Upper lobe of right lung (tissue), 1 donor: ENCODE measurements at places on chromosomes 16 and 17. TPM values are rescaled to one million over a fixed set of nuclear protein-coding genes. Genes with fewer than 3 reads are reported as not detected.
A peak's percentile ranks its signal among the peaks of the same experiment; 100 is the strongest.

DNA sequence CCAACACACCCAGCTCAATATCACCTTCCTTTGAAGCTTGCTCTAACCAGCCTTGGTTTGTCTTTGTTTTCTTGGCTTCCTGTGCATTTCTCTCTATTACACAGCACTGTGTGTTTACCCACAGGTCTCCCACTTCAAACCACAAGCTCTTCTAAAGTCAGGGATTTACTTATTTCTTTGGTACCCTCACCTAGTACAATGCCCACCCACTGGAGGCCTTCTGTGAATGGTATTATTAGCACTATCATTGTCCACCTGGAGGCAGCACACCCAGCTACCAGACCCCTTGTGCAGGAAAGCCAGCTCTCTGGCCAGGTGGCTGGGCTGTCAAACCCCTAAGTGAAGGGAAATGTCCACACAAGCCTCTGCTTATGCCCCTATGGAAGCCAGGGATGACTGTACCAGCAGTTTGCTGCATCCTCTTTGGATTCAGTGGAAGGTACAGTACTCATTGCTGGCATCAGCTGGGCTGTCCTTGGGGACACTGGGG, 9.4 kb upstream of the TOP2A start:
- no peak overlapping the region for H3K27ac ChIP-seq
- peak; percentile 25 for DNase-seq
- no peaks in the 10 kb centered on the region for H3K27me3 ChIP-seq
- H3K36me3 ChIP-seq, result no peaks in the 10 kb centered on the region
- no peak overlapping the region for H3K4me3 ChIP-seq
- H3K4me1 ChIP-seq, result no peaks in the 10 kb centered on the region

GRCh38 chr17:19646788-19647696, 1.5 kb upstream of the ALDH3A2 start:
- peak overlapping the region; percentile 74 for H3K4me3 ChIP-seq
- H3K4me1 ChIP-seq, result peaks cover 23% of the 10 kb centered on the region
- no peaks in the 10 kb centered on the region for H3K36me3 ChIP-seq
- peak overlapping the region; percentile 93 for H3K27ac ChIP-seq
- no peaks in the 10 kb centered on the region for H3K27me3 ChIP-seq

DNA sequence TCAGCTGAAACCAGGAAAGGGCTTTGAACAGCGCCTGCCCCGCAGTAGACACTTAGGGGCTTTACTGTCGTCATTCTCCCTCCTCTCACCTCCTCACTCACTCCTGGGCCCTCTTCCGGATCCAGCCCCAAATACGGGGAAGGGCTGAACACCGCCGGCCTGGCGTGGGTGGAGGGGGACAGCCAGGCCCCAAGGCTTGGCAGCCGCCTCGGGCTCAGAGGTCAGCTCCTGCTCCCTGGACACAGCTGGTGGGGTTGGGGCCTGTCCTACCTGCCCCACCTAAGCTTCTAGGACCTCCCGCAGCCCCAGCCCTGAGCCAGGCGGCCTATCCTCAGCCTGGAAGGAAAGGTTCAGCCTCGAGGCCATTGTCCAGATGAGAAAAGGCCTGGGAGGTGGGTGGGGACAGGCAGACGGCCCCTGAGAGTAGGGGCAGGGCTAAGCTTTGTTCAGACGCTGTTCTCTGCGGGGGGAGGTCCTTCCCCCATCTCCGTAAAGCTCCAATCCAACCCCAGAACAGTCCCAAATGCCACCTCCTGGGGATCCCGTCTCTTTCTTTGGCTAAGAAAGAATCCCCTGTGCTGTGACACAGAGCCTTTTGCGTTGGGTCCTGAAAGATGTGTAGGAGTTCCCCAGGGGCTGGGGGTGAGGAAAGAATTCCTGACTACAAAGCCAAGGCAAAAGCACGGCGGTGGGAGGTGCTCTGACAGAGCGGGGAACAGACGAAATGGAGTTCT, 881 bp upstream of the LLGL1 start:
- peak overlapping the region; percentile 39 for H3K4me3 ChIP-seq
- peak overlapping the region; percentile 30 for H3K27ac ChIP-seq
- peaks cover 12% of the 10 kb centered on the region for H3K4me1 ChIP-seq
- DNase-seq, result no peak

The TBKBP1 gene
- 14.7 TPM for total RNA-seq

DNA sequence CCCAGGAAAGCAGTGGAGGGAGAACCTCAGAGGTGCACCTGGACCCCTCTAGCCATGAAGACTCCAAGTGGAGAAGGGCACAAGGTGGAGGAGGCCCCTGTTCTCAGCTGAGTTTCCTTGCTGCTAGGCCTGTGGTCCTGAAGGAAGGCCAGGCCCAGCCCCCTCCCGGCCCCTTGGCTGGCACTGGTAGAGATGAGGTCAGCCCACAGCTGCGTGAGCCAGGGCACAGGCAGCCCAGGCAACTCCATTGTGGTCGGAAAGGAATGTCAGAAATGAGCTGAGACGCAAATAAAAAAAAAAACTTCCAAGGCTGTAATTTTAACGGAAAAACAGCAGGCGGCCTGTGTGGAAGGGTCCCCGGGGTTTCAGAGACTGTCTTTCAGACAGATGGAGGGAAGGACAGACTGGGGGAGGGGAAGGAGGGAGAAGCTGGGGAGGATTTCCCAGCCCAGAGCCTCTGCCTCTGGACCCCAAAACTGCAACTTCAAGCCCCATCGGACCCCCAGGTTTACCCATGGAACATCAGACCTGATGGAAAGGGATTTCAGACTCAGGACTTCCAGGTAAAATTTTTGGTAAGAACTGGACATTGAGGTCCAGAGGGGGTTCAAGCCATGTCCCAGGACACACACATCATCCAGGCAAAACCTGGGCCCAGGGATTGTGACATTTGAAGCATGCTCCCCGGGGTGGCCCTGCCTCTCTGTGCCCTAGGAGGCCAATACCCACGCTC, 25.6 kb upstream of the MRPS23 start:
- H3K36me3 ChIP-seq, result peaks cover 33% of the 10 kb centered on the region
- H3K4me3 ChIP-seq, result no peak overlapping the region
- H3K4me1 ChIP-seq, result peaks cover 39% of the 10 kb centered on the region
- H3K27me3 ChIP-seq, result no peaks in the 10 kb centered on the region

GRCh38 chr17:65027305-65027704, 29.2 kb downstream of the GNA13 start:
- peaks cover 39% of the 10 kb centered on the region for H3K4me1 ChIP-seq
- H3K4me3 ChIP-seq, result no peak overlapping the region
- H3K36me3 ChIP-seq, result no peaks in the 10 kb centered on the region
- no peaks in the 10 kb centered on the region for H3K27me3 ChIP-seq

DNA sequence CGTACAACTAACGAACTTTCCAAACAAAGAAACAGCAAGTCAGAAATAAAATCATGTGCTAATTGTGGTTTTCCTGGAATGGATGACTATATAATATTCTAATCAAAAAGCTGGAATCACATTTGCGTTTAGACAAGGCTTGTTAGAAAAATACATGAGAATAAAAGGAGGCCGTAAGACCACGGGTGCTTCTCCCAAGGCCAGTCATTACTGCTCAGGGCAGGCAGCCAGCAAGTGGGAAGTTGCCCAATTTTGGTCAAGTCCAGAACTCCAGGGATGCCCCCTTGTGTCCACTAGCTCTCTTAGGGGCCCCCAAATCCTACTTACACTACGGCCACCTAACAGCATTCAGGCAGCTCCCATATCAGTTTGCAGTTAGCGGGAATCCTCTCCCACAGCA, 25.9 kb upstream of the LYRM9 start:
- DNase-seq, result no peak
- no peaks in the 10 kb centered on the region for H3K27me3 ChIP-seq
- H3K27ac ChIP-seq, result no peak overlapping the region
- no peaks in the 10 kb centered on the region for H3K36me3 ChIP-seq
- H3K4me1 ChIP-seq, result no peaks in the 10 kb centered on the region

DNA sequence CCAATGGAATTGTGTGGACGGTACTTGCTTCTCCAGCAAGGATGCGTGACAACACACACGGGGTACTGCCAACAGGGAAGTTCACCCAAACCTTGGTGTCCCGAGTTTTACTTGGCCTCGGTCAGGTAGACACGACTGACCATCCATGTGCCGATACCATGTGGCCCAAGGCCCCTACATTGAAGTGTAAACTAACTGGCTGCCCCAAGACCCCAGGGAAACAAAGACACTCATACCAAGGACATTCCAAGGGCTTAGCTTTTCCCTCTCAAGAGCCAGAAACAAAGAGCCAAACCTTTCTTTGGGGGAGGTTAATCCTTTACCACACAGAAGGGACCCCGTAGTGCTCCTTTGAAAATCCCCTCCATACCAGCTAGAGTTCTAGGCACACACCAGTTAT, 215.9 kb upstream of the TNRC6C start:
- H3K4me3 ChIP-seq, result no peak overlapping the region
- no peak overlapping the region for H3K27ac ChIP-seq
- H3K36me3 ChIP-seq, result no peaks in the 10 kb centered on the region
- H3K4me1 ChIP-seq, result peaks cover 8% of the 10 kb centered on the region
- no peaks in the 10 kb centered on the region for H3K27me3 ChIP-seq

DNA sequence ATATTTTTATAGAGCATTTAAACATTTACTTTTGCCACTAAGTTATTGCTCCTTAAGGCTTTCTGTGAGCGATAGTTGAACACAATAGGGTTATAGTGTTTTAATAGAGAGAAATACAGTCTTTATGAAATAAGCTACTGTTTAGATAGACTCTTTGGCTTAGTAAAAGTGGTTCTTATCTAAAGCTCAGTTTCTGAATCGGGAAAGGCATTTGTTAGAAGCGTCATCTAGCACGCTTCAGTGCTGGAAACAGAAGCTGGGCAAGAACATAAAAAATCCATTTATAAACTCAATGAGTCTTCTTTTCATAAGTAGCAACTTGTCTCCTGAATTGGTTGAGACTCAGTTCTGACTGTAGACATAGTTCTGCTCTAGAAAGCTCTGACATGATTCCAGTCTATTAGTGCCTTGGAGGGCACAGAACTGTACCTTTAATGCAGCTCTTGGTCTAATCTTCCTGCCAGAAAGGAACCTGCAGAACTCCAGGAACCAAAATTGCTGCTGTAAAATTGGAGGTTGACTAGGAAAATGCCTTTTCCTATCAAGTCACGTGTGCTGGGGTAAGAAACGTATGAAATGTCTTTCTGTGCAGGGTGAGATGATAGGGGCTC, 55.4 kb upstream of the DNAJA2 start:
- H3K27ac ChIP-seq, result no peak overlapping the region
- DNase-seq, result no peak
- no peak overlapping the region for H3K4me3 ChIP-seq
- no peaks in the 10 kb centered on the region for H3K27me3 ChIP-seq
- H3K4me1 ChIP-seq, result no peaks in the 10 kb centered on the region

The HLF gene
- 31.8 TPM for total RNA-seq

The ABCC11 gene
- total RNA-seq, result not detected

The TNP2 gene
- total RNA-seq, result not detected

DNA sequence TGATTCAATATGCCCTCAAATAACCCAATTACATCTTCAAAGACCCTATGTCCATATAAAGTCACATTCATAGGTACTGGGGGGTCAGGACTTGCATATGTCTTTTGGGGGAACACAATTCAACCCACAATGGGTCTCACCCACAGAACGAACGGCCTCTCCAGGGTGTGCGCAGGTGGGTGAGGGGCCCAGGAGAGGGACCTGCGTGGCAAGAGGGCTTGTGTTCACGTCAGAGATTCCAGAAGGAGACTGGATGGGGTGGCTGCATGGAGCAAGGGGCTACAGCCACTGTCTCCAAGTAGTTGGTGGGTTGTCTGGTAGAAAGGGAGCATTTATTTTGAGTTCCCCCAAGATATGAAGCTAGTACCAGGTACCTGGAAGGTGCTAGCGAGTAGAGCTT, 212.2 kb downstream of the SEC14L1 start:
- no peak overlapping the region for H3K27ac ChIP-seq
- DNase-seq, result no peak
- H3K4me3 ChIP-seq, result no peak overlapping the region
- no peaks in the 10 kb centered on the region for H3K36me3 ChIP-seq
- H3K27me3 ChIP-seq, result no peaks in the 10 kb centered on the region

- H3K27me3 ChIP-seq, result no peaks in the 10 kb centered on the region
- no peak overlapping the region for H3K4me3 ChIP-seq
- peaks cover 58% of the 10 kb centered on the region for H3K4me1 ChIP-seq
- H3K36me3 ChIP-seq, result peaks cover 11% of the 10 kb centered on the region
- H3K27ac ChIP-seq, result peak overlapping the region; percentile 53
Observed at GRCh38 chr16:20866145-20866772, 33.9 kb downstream of the DCUN1D3 start.

The ZPBP2 gene
- total RNA-seq, result not detected

DNA sequence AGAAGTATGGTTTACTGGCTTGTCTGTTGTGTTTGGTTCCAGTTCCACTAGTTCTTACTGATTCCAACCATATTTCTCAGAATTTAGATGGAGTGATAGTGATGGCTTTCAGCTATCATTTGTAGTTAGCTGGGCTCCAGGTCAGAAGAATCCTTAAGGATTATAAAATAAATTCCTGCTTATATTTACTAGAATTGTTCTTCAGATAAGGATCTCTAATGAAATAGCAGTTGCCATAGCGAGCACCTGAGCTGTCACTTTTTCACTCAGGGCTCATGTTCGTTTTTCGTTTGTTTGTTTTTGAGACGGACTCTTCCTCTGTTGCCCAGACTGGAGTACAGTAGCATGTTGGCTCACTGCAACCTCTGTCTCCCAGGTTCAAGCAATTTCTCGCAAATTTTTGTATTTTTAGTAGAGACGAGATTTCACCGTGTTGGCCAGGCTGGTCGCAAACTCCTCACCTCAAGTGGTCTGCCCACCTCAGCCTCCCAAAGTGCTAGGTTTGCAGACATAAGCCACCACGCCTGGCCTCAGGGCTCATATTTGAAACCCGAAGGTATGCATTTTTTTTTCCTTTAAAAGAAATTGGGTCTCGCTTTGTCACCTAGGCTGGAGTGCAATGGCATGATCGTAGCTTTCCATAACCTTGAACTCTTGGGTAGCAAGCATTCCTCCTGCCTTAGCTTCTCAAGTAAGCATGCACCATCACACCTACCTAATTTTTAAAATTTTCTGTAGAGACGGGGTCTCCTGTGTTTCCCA, 42.9 kb downstream of the PAFAH1B1 start:
- H3K27me3 ChIP-seq, result no peaks in the 10 kb centered on the region
- H3K4me3 ChIP-seq, result no peak overlapping the region
- H3K4me1 ChIP-seq, result peaks cover 26% of the 10 kb centered on the region
- peaks cover 42% of the 10 kb centered on the region for H3K36me3 ChIP-seq

- DNase-seq, result peak; percentile 82
- peaks cover 31% of the 10 kb centered on the region for H3K4me1 ChIP-seq
- no peaks in the 10 kb centered on the region for H3K27me3 ChIP-seq
- peak overlapping the region; percentile 99 for H3K27ac ChIP-seq
- peak overlapping the region; percentile 73 for H3K4me3 ChIP-seq
Observed at GRCh38 chr16:87392821-87393679, 914 bp downstream of the MAP1LC3B start.

The SPPL2C gene
- not detected for total RNA-seq

GRCh38 chr17:2357237-2357636, 19.9 kb downstream of the SGSM2 start:
- H3K27ac ChIP-seq, result no peak overlapping the region
- H3K27me3 ChIP-seq, result no peaks in the 10 kb centered on the region
- H3K36me3 ChIP-seq, result no peaks in the 10 kb centered on the region
- DNase-seq, result no peak

DNA sequence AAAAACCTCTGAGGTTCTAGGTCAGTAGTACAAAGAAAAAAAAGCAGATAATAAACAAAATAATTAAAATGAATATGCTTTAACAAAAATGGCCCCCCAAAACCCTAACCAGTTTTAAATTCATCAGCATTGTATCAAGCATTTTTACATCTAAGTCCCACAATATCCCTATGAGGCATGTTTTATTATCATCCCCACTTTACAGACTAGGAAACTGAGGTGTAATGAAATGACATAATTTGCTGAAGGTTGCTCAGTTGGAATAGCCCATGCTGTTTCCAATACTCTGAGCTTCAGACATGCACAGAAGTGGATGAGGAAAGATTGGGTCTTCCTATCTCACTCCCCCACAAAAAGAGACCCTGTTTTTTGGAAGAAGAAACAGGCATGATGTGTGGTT, 88.3 kb downstream of the SNX11 start:
- no peak for DNase-seq
- no peaks in the 10 kb centered on the region for H3K36me3 ChIP-seq
- no peak overlapping the region for H3K4me3 ChIP-seq
- H3K27me3 ChIP-seq, result peaks cover 7% of the 10 kb centered on the region
